ENCODE measurements at places on chromosomes 12 and 14.

- no peak for DNase-seq
Measured at GRCh38 chr14:35556548-35556947, 22.6 kb downstream of the INSM2 start.

GRCh38 chr14:68372368-68372767 lies 420.5 kb downstream of the ZFP36L1 start:
- no peak for DNase-seq

GRCh38 chr14:93932642-93933041 lies 5.5 kb downstream of the FAM181A start:
- DNase-seq, result no peak

DNA sequence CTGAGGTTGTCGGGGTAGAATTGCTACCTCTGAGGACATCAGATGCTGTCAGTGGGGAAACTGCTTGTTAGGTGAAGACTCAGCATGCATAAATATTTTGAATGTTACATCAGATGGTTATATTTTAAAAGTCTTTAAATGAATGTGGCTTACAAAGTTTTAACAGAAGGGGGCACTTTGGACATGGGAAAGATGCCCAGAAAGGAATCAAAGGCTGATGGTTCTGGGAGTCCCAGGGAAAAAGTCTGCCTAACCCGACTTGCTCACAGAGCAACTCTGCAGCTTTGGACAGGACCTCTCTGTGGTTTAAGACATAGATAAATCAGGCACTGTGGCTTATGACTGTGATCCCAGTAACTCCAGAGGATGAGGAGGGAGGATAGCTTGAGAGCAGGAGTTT lies 474.9 kb downstream of the ATP23 start:
- DNase-seq, result no peak

DNA sequence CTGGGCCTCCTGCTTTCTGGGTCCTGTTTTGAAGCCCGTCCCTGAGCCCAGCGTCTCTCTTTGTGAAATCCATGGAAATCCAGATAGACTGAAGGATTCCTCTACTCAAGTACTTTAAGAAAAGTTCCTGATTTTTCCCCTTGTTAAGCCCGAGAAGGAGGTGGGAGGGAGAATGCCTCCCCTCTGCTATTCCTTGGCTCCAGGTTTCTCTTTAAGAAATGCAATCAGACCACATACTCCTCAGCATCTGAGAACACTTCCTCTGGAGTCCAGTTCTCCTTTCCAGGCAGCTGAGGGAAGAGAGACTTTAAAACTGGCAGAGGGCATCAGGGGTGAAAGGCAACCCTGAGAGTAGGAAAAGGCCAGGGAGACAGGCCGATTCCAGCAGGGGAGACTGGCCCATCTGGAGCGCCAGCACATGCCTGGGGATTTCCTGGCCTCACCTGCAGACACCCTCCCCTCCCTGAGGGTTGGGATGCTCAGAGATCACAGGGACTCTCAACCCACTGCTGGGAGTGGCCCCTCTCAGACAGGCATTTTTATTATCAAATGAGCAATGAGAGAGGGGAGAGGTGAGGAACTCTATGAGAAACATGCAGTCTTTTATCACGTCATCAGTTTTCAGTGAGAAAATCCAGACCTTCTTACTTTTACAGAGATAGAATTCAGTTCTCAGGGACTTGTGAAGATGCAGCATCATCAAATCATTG lies 2.0 kb upstream of the EMP1 start:
- no peak for DNase-seq

GRCh38 chr12:114614040-114614439 lies 69.9 kb downstream of the TBX3 start:
- no peak for DNase-seq

GRCh38 chr14:61653507-61653906 lies 41.8 kb upstream of the HIF1A start:
- DNase-seq, result no peak

GRCh38 chr12:48862760-48863159 lies 2.9 kb downstream of the RND1 start:
- no peak for DNase-seq

GRCh38 chr14:89912667-89913211 lies 41.8 kb downstream of the EFCAB11 start:
- no peak for DNase-seq

- DNase-seq, result no peak
Measured at GRCh38 chr14:73606271-73606670, 6.0 kb upstream of the ACOT6 start.

- DNase-seq, result no peak
Measured at GRCh38 chr12:130832561-130833209, 6.4 kb downstream of the STX2 start.

DNA sequence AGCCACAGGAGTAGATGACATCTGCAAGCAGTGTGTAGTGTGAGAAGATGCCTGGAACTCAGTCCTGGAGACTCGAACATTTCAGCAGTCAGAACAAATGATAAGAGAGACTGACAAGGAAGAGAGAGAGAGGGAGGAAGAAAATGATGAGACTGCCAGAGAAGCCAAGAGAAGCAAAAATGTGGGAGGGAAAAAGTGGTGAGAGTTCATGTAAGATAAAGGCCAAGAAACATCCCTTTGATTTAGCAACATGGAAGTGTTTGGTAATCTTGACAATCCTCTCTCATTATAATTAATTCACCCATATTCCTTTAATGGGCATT lies 42.6 kb downstream of the LIMA1 start:
- no peak for DNase-seq

DNA sequence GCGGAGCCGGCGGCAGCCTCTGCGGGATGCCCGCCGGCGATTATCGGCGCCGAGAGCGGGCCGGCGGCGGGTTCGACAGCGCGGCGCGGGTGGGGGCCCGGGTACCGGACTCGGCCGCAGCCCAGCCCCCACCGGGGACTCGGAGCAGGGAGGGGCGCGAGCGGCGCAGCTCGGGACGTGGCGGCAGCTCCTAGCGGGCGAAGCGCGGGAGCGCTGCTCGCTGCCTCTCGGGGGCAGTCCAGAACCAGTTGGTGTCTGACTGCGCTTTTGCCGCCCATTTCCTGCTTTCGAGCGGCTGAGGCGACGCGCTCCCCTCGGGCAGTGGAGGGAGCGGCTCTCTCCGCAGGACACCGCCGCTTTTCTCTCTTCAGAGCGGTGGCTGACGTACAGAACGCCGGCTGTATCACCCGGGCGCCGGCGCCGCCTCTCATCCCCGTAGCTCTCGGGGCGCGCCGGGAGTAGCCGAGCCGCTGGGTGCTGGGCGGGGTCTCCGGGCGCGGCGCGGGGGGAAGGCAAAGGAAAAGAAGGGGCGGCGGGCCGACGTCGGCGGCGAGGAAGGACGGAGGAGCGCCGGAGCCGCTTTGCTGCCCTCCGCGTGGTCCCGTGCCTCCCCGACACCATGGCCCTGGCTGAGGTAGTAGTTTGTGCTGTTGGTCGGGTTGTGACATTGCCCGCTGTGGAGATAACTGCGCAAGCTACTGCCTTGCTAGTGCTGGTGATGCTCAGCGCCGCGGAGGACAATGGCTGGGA lies 136.6 kb downstream of the MON2 start:
- peak; percentile 87 for DNase-seq

DNA sequence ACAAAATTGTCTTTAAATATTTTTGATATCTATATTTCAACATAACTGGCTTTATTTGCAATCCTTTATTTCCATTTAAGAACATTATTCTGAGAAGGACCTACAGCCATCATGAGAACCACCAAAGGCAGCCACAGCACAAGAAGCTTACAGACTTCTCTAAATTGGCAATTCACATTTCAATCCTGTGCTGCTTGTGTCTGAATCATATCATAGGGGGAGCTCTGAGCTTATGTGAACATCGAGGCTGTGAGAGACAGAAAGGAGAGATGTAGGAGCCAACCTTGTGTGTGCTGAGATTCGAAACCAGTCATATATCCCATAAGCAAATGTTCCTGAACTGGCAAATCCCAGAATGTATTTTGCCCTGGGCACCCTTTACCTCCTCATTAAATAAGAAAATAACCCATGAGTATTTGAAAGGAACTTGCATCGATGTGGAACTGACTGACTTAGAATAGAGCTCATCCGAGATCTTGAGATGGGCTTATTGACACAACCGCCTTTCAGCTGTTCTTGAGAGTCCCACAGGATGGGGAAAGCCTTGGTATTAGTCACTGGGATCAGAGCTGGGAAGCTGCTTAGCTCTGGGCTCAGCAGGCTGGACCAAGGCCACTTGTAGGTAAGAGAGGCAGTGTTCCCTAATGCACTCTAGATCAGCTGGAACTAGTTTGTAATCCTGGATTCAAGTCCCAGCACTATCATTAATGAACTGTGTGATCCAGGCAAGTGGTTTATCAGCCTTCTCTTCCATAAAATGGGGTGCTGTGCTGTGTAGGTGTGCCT lies 329.8 kb downstream of the CACNA1C start:
- no peak for DNase-seq

GRCh38 chr12:72406111-72406510 lies 133.9 kb downstream of the TRHDE start:
- no peak for DNase-seq

DNA sequence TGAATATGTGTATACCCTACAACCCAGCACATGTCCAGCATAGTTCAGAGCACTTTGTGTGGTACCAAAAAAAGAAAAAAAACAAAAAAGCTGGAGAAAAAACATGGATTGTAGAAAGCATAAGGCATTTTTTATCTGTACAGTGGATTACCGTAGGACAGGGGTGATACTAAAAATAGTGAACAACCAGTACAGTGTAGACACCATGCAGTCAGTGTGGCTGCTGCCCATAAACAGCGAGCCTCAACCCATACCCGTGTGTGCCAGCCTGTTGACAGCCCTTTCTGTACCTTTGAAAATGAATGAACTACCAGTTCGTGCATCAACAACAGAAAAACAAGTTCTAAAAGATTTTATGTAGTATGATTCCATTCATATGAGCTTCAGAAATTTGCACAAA lies 25.1 kb downstream of the RASSF8 start:
- no peak for DNase-seq

- no peak for DNase-seq
Measured at GRCh38 chr14:84579292-84579691, 950.7 kb upstream of the FLRT2 start.

GRCh38 chr12:30622509-30622908 lies 73.2 kb downstream of the IPO8 start:
- DNase-seq, result no peak

- no peak for DNase-seq
Measured at GRCh38 chr12:11846488-11846887, 197.0 kb downstream of the ETV6 start.

DNA sequence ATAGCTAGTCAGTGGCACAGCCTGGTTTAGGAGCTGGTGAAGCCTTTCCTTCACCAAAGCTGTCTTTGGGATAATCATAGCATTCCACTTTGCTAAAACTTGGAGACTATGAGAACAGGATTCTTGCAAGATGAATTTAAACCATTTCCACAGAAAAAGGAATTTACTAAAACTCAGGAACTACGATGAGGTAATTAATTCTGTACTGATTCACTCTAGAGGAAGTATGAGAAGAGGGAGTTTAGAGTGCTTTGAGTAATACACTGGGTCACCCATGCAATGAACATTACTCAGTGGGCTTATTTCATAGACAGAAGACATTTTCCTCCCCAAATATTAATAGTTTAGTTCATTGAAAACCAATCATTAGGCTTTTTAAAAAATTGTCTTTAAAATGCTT lies 73.0 kb downstream of the RMST start:
- DNase-seq, result no peak

DNA sequence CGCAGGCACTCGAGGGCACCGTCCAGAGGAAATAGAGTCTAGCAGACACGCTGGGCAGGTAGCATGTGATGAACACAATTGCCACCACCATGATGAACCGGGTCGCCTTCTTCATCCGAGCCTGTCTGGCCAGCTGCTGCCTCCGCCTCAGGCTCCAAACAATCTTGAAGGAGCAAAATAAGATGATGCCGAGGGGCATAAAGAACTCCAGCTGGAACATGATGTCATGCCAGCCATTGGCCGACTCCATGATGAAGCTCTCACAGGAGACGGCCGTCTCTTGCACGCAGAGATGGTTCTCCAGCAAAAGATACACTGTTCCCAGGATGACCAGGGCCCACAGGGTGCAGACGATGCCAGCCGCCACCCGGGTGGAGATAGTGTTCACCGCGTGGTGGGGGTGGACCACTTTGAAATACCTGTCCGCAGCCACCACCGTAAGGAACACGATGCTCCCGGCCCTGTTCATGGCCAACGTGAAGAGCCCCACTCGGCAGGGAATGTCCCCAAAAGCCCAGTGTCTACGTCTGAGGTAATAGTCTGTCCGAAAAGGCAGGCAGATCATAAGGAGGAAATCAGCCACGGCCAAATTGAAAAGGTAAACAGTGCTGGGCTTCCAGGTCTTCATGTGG lies 945 bp downstream of the HCAR1 start:
- no peak for DNase-seq
